Stimulated activated CD8-positive, alpha-beta memory T cell treated with anti-CD3 and anti-CD28 coated beads, Interleukin-12 subunit alpha, Interleukin-12 subunit beta, amount 100 ng/mL, for 4 hours (primary cell): ENCODE measurements at places on chromosomes 16 and 17.

DNA sequence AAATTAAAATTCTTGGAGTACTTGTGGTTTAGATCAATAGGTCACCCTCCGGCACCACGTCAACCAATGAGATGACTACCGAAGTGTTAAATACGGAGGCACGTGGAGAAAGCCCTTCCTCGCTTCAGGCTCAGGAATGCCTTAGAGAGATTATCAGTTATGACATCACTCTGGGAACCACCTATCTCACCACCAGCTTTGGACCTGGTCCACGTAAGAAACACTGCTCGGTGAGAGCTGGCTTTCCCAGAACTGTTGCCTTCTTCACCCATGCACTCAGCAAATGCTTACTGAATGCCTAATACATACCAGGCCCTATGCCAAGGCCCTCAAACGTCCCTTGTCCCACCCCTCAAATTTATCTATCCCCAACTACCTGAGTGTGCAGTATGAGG lies 71.3 kb downstream of the SMG6 start:
- DNase-seq, result no peak

GRCh38 chr16:88306860-88307545 lies 75.8 kb upstream of the ZNF469 start:
- DNase-seq, result no peak

GRCh38 chr17:68603656-68604055 lies 2.5 kb upstream of the FAM20A start:
- no peak for DNase-seq

- no peak for DNase-seq
Observed at GRCh38 chr17:43434902-43435319, 36.1 kb downstream of the ARL4D start.

- no peak for DNase-seq
Observed at GRCh38 chr17:70368011-70368410, 198.7 kb downstream of the KCNJ2 start.

DNA sequence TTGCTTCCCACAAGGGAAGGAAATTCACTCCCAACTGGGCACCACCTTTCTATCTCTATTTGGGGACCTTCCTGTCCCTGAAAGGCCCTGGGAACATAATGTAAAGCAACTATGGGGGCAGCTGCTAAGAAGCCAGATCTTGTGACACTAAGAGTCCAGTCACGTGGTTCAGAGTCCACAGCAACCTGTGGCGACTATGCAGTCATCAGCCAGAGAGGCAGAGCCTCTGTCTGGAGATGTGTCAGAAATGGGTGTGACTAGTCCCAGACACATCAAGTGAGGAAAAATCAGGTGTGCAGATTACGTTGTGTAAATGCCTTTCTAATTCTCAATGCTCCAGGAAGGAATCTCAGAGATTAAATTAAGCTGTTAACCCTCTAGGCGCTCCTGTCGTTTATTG lies 26.6 kb upstream of the SKAP1 start:
- no peak for DNase-seq

DNA sequence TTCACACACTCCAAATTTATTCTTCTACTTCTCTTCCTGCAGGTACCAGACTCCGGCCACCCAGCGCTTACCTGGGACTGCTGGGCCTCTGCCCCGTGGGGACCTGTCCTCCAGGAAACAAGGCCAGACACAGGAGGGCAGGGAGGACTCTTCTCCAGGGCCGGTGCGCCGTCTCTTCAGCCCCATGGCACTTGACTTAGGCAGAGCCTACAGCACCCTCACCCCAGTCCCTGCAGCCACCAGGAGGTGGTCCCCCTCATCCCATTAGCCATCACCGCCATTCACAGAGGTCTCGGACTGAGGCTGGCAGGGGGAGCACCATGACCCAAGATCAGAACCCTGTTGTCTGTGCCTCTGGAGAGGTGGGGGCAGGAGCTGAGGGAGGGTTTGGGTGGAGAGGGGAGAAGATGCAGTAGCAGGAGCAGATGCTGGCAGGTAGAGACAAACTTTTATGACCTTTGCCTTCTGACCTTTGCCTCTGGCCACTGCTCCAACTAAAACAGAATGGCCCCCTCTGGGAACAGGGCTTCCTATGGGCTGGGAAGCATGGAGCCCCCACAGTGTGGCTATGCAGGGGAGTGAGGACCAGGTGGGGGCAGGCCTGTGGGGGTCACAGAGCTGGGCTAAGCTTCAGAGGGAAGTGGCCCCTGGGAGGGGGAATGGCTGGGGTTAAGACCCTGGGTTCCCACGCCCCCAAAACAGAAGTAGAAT lies 1.7 kb upstream of the GCGR start:
- DNase-seq, result no peak

DNA sequence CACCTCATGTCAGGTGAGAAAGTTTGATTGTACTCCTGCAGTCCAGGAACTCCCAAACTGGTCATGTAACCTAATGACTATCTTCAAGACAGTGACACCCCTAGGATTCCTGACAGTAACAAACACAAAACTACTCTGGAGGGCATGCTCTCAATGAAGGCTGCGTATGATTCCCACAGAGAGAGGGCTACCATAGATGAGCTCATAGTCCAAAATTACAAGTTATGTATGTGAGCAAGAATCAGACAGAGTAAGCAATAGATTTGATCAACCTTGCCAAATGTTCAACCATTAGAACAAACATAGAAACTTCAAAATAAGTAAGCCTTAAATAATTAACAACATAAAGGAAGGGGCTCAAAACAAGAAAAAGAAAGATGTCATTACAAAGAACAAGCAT lies 158.1 kb downstream of the COPRS start:
- no peak for DNase-seq

GRCh38 chr17:43341715-43342588 lies 56.8 kb upstream of the ARL4D start:
- DNase-seq, result no peak

DNA sequence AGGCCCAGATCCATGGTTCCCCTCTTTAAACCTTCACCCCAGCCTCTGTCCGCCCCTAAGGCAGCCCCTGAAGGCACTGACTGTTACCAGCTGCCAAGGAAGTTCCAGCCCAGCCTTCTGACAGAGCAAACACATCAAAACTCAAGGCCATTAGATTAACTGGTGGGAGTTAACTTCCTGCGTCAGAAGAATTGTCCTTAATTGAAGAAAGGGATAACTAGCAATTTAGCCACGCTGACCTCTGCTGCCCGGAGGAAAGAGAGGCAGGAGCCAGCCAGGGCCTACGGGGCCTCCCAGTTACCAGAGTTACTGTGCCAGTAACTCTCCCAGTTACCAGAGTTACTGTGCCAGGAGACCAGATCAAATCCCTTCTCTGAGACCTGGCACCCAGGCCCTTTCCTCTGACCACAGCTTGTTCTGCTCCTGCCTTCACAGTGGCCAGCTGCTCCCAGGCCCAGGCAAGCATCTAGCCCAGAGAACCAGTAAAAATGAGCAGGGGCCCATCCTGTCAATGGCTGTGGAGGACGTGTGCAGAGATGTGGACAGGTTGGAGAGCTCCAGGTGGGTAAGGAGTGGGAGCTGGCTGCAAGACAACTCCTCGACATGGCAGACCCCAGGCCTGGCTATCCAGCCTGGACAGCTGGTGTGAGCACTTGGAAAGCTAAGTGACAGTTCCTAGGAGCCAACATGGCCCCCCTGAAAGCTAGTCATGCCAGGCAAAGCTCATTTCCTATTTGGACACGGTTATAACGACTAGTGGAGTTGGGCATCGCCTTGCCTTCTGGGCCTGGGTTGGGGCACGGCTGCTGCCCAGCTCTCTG lies 2.8 kb upstream of the PITPNM3 start:
- DNase-seq, result no peak

GRCh38 chr16:2237102-2237482 lies 848 bp downstream of the DNASE1L2 start:
- DNase-seq, result no peak

DNA sequence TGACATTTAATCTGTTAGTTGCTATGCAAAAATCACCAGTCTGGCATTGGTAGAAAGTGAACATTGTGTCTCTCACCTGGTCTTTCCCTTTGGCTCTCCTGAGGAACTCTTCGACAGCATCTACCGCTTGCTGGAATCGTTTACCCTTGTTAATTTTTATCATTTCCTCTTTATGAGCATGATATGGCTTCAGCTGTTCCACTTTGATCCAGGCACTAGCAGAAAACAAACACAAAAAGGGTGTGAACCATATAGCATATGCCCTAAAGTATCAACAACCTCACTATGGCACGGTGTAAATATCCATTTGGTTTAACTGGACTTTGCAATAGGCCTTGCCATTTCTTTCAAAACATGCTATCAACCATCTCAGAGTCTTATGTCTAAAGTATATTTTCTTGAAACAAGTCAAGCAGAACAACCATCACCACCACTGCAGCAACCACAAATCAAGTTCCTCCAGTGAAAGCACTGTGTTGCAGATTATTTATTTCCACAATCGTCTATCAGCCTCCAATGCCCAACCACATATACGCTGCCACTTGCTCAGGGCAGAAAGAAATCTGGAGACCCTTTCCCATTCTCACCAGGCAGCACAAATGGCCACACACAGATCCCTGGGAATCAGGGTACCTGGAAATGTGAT lies 14.3 kb downstream of the GLYR1 start:
- DNase-seq, result no peak

DNA sequence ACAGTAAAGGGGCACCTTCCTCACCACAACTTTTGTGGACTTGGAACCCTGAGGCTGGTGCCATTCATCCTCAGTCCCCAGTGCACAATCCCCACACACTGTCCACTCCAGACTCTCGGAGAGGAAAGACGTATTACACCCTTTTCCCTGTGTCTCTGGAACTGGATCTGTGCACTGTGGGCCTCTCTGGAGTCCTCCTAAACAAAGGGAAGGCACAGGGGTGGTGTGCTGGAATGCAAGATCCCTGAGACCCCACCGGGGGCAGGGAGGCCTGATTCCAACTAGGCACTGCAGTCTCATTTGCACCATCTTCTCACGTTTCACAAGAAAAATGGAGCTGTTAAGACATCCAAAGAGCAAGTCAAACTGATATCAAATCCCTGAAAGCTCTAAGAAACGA lies 89.8 kb downstream of the USP31 start:
- no peak for DNase-seq

DNA sequence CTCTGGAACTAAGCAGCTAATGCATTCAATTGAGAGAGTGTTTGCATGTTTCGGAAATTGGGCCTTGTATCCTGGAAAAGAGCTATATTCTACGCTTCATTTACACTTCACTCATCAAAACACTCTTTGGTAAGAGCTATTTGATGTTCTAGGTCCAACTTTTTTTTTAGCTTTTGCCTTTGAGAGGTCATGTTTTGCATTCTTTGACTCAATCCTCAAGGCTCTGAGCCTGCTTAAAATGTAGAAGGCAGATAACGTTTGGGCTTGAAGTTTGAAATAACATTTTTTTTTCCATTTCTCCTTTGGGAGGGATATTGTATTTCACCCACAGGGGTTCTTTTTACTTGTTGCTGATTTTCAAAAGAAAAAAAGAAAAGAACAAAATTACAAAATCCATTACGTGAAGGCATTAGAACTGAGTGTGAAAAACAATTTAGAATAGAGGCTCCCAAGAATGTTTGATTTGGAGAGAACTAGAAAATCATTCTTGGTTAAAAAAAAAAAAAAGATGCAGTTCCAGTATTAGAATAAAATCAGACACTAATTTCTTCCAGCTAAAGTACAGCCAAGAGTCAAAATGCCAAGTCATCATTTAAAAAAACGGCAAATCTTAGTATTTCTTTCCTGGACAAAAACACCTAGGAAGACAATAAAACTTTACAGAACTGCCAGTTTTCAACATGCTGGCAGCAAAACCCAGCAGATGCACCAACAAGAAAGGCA lies 268.5 kb downstream of the GRIN2A start:
- DNase-seq, result no peak

DNA sequence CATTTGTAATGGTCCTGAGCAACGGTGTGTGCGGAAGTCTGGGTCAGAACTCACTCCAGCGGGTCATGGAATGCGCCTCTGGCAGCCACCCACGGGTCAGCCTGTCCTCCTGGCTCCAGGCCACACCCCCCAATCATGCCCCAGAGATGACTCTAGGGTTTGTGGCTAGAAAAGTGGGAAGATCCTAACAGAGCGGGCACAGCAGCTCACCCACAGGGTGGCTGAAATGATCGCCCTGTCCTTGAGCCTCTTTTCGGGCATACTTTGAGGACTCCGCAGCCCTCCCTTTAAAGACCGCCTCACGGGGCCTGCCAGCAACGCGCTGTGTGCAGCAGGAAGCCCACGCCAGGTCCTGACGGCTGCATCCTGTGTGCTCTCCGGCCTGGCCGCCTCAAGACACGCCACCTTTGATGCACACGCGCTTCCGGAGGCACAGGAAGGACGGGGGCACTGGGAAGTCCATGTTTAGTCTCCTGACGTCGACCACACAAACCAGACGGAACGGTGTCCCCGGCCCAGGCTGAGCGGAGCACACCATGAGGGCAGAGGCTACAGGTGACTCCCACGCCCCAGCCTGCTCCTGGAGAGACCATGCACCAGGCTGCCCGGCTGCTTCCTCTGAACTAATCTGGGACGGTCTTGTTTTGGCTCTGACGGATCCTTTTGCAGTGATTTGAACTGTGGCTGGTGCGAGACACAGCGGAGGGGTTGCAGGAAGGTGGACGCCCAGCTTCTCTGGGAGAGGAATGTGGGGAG lies 92.9 kb downstream of the TBC1D16 start:
- no peak for DNase-seq

- no peak for DNase-seq
Observed at GRCh38 chr16:554640-555365, 5.4 kb upstream of the PRR35 start.

- DNase-seq, result peak; percentile 25
Observed at GRCh38 chr17:60600490-60601446, 775 bp downstream of the PPM1D start.

DNA sequence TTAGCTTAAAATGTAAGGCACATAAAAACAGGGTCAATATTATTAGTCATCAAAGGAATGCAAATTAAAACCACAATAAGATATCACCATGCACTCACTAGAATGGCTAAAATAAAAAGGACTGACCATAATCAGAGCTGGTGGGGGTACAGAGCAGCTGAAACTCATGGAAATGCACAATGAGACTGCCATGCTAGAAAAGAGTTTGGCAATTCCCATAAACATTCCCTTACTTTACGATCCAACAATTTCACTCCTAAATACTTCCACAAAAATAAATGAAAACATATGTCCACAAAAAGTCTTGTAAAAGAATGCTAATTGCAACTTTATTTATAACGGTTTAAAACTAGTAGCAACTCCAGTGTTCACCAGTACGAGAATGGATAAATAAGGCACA lies 36.1 kb upstream of the ERCC4 start:
- no peak for DNase-seq

- no peak for DNase-seq
Observed at GRCh38 chr16:51950118-51950780, 596.7 kb downstream of the TOX3 start.

DNA sequence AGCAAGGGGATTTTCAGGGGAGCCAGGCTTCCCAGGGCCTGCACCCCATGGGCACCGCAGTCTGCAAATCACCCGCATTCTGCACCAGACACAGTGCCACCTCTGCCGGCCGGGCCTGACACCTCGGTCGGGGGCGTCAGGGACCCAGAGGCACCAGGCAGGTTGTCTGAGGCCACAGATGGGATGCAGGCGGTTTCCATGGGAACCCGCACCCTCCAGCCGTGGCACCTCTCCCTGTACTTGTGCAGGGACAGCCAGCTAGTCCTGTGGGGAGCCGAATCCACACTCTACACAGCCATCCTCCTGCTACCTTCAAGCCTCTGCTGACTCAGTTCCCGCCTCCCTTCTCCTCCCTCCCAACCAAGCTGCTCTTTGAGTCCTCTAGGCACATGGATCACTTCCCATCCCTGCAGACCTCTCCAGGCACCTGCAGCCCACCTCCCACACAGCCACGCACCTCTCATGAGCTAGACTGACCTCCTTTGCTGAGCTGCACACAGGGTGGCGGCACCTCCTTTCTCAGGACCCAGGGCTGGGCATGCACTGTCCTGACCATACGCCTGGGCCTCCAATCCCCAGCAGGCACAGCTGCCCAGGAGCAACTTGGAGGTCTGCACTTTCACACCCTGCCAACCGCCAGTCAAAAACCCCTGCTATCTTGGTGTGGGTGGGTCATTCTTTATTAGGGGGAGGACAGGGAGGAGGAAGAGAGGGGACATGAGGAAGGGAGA lies 119.5 kb downstream of the C16orf78 start:
- no peak for DNase-seq
